HCT116 (cell line): ENCODE measurements at places on chromosomes 13 and 19. TPM values are rescaled to one million over a fixed set of nuclear protein-coding genes. Genes with fewer than 3 reads are reported as not detected.

Gene CD177
- not detected for total RNA-seq

Gene PARP4
- total RNA-seq = 76.0 TPM

Gene CEACAM5
- 0.22 TPM for total RNA-seq

Gene FUT2
- 12.5 TPM for total RNA-seq

Gene SIGLEC9
- not detected for total RNA-seq

Gene ZIM2
- not detected for total RNA-seq

Gene MEX3D
- 69.2 TPM for total RNA-seq

Gene CKM
- total RNA-seq = not detected

Gene TUBA3C
- not detected for total RNA-seq

DNA sequence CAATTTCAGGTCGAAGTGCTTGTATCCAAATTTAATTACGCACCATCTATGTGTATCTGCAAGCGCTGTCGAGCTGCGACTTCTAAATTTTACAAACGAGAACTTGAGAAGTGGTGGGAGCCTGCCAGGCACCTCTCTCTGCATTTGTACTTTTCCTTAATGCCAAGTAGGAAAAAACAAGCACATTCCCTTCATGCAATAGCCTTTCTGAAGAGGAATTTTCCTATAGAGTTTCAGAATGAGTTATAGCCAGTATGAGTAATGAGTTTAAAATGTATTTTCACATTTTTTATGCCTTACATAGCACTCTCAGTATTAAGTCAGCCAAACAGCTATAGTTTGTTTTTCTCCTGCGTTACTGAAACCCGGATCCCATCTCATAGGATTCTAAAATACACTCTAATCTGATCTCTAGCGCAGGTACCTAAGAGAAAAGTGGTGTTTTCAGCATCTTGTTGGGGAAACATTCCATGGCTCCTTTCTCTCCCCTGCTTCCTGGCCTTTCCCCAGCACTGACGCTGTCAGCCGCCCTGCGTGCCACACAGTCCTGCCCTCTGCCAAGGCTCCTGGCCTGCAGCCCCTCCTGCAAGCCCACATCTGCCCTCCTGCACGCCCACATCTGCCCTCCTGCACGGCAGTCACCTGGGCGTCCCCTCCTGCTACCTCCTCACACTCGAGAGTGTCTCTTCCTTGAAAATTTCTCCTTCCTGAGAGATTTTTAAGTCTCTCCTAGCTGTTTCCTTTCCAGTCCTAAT lies 526.9 kb downstream of the MYO16 start:
- H3K27me3 ChIP-seq = no peaks in the 10 kb centered on the region
- peaks cover 89% of the 10 kb centered on the region for H3K4me1 ChIP-seq
- peak overlapping the region; percentile 56 for H3K27ac ChIP-seq
- peak overlapping the region; percentile 49 for H3K4me3 ChIP-seq
- no peaks in the 10 kb centered on the region for H3K36me3 ChIP-seq

GRCh38 chr19:30920222-30920621 lies 429.0 kb downstream of the TSHZ3 start:
- no peak overlapping the region for H3K4me3 ChIP-seq
- no peak for DNase-seq
- no peak overlapping the region for H3K27ac ChIP-seq
- H3K36me3 ChIP-seq = no peaks in the 10 kb centered on the region
- H3K27me3 ChIP-seq = no peaks in the 10 kb centered on the region

GRCh38 chr13:112058941-112059340 lies 8.0 kb upstream of the SOX1 start:
- H3K36me3 ChIP-seq = no peaks in the 10 kb centered on the region
- DNase-seq = no peak
- H3K4me1 ChIP-seq = no peaks in the 10 kb centered on the region
- H3K27me3 ChIP-seq = peaks cover 10% of the 10 kb centered on the region; the same call in 1 of the 2 replicates
- no peak overlapping the region for H3K4me3 ChIP-seq

DNA sequence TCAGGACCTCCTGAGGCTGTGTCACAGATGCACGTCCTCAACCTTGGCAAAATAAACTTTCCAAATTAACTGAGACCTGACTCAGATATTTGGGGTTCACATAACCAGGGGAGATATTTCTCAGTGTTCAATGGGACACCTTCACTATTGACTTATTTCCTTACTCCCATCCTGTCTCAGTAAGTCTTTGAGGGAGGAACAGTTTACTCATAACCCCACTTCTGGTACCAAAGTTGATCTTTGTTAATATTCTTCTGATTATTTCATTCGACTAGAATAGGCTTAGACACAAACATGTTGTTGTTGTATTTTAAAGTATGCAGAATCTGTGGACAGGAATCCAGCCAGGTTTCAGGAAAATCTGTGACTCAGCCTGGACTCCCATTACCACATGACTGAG lies 34.6 kb upstream of the CHST8 start:
- no peaks in the 10 kb centered on the region for H3K36me3 ChIP-seq
- no peak overlapping the region for H3K4me3 ChIP-seq
- H3K27ac ChIP-seq = no peak overlapping the region
- no peak for DNase-seq
- H3K27me3 ChIP-seq = peaks cover 2% of the 10 kb centered on the region; the same call in 1 of the 2 replicates

DNA sequence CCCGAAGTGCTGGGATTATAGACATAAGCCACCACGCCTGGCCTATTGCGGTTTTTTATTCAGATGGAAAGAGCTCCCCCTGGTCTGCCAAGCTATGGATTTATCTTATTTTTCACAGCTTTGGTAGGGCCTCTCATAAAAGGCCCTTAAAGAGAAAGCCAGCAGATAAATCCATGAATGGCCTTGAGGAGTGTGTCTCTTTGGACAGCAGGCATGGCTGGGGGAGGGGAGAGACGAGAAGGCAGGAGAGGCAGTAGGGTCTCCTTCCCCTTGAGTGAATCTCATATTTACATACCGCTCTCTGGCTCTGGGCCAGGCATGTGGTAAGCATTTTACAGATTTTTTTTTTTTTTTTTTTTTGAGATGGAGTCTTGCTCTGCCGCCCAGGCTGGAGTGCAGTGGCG lies 25.2 kb downstream of the MARK4 start:
- no peak for DNase-seq
- H3K27me3 ChIP-seq = no peaks in the 10 kb centered on the region
- H3K27ac ChIP-seq = no peak overlapping the region
- no peak overlapping the region for H3K4me3 ChIP-seq
- peaks cover 3% of the 10 kb centered on the region for H3K36me3 ChIP-seq

- peaks cover 11% of the 10 kb centered on the region; the same call in 1 of the 2 replicates for H3K4me1 ChIP-seq
- no peaks in the 10 kb centered on the region for H3K27me3 ChIP-seq
- H3K4me3 ChIP-seq = no peak overlapping the region
- peaks cover 5% of the 10 kb centered on the region; the same call in 1 of the 2 replicates for H3K36me3 ChIP-seq
- no peak for DNase-seq
Observed at GRCh38 chr13:102825921-102826706, 19.7 kb upstream of the ERCC5 start.

- H3K36me3 ChIP-seq = no peaks in the 10 kb centered on the region
- H3K4me3 ChIP-seq = no peak overlapping the region
- H3K27me3 ChIP-seq = no peaks in the 10 kb centered on the region
Observed at GRCh38 chr13:37342205-37342604, 236.7 kb upstream of the CSNK1A1L start.

DNA sequence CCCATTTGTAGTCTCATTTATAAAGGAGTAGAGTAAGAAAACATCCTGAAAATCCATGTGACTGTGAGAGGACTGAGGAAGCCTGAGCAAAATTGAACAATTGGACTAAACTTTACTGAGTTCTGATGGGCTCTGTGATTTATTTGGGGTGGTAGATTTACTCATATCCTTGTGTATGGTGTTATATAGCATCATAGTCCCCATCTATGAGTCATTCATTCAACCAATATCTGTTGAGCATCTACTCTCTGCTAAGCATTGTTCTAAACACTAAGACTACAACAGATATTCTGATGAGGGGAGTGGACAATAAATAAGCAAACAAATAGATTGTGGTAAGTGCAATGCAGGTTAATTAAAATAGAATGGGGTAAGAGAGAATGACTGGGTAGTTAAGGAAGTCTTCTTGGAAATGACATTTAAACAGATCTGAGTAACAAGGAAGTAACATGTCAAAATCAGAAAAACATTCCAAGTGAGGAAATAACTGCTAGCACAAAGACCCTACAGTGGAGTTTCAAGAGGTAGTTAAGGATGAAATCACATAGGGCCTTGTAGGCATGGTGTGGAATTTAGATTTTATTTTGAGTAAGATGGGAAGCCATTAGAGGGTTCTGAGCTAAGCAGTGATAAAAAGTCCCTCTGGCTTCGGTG lies 36.3 kb upstream of the MLNR start:
- H3K4me3 ChIP-seq = no peak overlapping the region
- no peaks in the 10 kb centered on the region; the same call in 1 of the 2 replicates for H3K36me3 ChIP-seq
- H3K27ac ChIP-seq = no peak overlapping the region
- no peak for DNase-seq

DNA sequence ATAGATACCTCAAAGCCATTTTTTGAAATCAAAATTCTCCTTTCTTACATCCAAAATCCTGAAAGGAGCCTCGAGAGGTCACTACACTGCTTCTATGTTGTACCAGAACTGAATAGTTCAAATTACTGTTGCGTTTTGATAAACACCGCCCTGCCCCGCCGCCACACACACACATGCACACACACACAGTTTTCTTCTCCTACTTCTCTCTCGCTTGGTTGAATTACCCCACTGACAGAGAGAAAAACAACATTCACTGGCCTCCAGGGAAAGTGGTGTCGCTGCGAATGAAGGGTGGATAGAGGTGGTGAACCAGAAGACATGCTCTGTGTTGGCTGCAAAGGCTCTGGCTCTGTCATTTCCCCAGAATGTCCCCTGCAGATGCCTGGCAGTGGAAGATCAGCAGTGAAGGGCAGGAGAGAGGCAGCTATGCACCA lies 183.4 kb upstream of the RFC3 start:
- H3K4me3 ChIP-seq = no peak overlapping the region
- H3K27ac ChIP-seq = no peak overlapping the region
- H3K4me1 ChIP-seq = no peaks in the 10 kb centered on the region

DNA sequence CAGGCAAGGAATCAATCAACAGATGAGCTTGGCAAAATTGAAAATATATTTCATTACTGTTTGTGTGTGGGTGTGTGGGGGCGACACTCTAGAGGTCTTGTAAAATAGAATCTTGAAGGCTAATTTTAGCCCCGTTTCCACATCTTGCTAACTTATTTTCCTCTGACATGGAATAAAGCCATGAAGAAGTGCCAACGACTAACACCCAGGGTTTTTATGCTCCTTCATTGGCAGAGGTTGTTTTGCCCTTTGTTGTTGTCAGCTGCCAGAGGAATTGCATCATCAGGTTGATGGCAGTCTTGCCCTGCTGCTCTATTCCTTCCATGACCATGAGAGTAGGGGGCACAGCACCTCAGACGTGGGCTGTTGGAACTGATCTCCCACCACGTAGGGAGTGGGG lies 30.6 kb upstream of the FAM216B start:
- 0 out of 2 replicates have a peak, but pooled peaks cover 3% of the 10 kb centered on the region for H3K27me3 ChIP-seq
- DNase-seq = no peak
- H3K4me3 ChIP-seq = no peak overlapping the region
- H3K4me1 ChIP-seq = no peaks in the 10 kb centered on the region
- no peak overlapping the region for H3K27ac ChIP-seq

DNA sequence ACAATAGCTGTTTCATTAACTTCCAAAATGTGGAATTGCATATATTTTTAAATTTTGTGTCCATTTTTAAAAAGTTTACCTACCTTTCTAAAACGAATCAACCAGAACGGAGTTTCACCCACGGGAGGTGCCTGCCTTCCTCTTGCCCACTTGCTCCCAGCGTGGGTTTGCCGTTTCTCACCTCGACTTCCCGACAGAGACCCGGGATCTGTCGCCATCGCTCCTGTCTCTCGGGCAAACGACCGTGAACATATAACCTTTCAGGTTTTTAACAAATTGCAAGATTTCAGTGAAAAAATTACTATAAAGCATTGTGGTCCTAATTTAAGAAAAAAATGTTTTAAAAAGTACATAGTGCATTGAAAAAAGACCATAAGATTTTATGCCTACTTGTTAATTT lies 4.2 kb downstream of the TMEM255B start:
- H3K4me3 ChIP-seq = no peak overlapping the region
- H3K4me1 ChIP-seq = peaks cover 3% of the 10 kb centered on the region
- H3K27me3 ChIP-seq = no peaks in the 10 kb centered on the region
- no peak for DNase-seq
- H3K27ac ChIP-seq = no peak overlapping the region
- H3K36me3 ChIP-seq = no peaks in the 10 kb centered on the region

GRCh38 chr13:75763512-75763911 lies 127.4 kb downstream of the LMO7 start:
- no peaks in the 10 kb centered on the region for H3K36me3 ChIP-seq
- H3K4me1 ChIP-seq = no peaks in the 10 kb centered on the region; the same call in 1 of the 2 replicates
- no peaks in the 10 kb centered on the region for H3K27me3 ChIP-seq
- no peak overlapping the region for H3K4me3 ChIP-seq

DNA sequence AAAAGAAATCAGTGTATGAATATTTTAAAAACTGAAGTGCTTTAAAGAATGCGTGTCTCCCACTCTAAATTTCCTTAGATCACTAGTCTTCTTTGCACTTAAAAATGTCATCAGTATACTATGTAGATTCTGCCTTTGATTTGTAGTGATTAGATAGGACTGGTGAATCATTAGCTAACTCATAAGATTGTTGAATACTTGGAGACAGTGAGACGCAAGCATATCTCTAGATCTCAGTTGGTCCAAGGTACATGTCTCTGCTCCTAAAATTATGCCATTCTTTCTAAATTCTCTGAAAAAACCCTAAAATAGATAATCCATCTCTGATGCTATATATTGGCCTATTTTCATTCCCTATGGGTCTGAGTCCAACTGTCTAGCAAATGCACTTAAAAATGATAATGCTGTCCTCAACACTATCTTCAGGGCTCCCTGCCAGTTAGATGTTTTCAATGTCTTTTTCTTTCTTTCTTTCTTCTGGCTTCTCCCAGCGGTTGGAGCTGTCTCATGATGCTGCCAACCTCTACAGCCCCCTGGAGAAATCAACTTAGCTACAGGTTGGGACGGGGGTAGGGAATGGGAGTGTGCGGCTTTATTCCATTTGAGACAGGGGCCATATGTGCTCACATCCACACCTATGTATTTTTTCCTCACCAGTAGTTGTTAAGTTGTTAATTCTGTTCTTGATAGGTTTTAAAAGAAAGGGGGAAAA lies 301.0 kb downstream of the NDFIP2 start:
- no peaks in the 10 kb centered on the region for H3K27me3 ChIP-seq
- H3K36me3 ChIP-seq = no peaks in the 10 kb centered on the region
- DNase-seq = no peak
- no peak overlapping the region for H3K4me3 ChIP-seq

DNA sequence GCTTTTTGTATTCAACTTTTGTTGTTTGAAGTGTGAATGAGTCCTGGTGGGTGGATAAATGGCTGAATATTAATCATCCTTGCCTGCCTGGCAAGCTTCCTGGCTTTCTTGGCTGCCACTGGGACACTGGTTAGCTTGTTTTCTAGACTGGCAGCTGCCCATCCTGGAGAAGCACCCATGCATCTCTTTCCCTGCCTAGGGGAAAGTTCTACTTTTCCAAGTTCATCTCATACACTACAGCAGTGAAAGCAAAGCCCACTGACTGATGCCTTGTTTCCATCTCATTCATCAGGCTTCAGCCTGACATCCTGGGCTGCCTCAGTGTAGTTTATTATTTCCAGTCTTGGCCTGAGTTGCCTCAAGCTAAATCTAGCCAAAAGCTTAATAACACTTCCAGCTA lies 244.8 kb downstream of the PCDH20 start:
- no peaks in the 10 kb centered on the region for H3K4me1 ChIP-seq
- no peak for DNase-seq
- no peaks in the 10 kb centered on the region for H3K36me3 ChIP-seq
